ENCODE measurements at places on chromosomes 11 and 22.

GRCh38 chr22:42283278-42284201 is 13.1 kb upstream of the TCF20 start:
- no peak for DNase-seq

- DNase-seq: no peak
Measured at GRCh38 chr11:80129396-80129795, 688.6 kb upstream of the TENM4 start.

- DNase-seq: no peak
Measured at GRCh38 chr22:41286639-41287091, 678 bp upstream of the RANGAP1 start.

GRCh38 chr11:1939006-1939625 is 8.0 kb upstream of the MRPL23 start:
- DNase-seq: no peak

Data from stimulated activated CD4-positive, alpha-beta T cell treated with anti-CD3 and anti-CD28 coated beads, TNF-alpha, amount 100 ng/mL, for 1 hour (primary cell).